K562 (cell line): ENCODE measurements at places on chromosomes 7 and 10. TPM values are rescaled to one million over a fixed set of nuclear protein-coding genes. Genes with fewer than 3 reads are reported as not detected.

The ADD3 gene
- total RNA-seq = 31.7 and 32.3 TPM in 2 replicates

DNA sequence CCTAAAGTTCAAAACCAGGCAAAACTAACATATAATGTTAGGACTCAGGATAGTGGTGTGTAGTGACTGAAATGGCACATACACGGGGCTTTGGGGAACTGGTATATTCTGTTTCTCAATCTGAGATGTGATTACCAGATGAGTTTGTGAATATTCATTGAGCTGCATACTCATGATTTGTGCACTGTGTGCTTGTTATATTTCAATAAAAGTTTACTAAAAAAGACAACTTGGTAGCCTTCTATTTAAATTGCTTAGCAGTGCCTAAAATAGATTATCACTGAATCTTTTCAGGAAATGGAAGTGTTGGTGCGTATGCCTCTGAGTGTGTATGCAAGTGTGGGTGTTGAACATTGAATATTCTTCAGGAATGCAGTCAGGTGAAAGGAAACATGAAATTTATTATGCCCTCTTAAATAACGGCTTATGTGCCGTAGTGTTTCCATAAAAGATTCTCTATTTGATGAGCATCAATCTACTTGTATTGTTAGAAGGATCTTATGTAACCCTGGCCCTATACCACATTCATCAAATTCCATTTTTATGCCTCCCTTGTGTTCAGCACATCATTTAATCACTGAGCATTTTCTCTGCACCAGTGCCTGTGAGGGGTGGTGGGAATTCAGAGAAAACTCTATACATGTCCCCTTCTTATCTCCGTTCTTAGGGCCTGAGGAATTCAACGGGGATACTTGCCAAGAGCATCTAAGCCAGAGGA, 82.6 kb upstream of the AUTS2 start:
- no peak for DNase-seq

- DNase-seq = no peak
Observed at GRCh38 chr7:100676501-100677306, 3.2 kb downstream of the GNB2 start.

GRCh38 chr10:55822096-55822495, 539.0 kb downstream of the ZWINT start:
- DNase-seq = no peak

The TBX20 gene
- not detected in 2 replicates for total RNA-seq

DNA sequence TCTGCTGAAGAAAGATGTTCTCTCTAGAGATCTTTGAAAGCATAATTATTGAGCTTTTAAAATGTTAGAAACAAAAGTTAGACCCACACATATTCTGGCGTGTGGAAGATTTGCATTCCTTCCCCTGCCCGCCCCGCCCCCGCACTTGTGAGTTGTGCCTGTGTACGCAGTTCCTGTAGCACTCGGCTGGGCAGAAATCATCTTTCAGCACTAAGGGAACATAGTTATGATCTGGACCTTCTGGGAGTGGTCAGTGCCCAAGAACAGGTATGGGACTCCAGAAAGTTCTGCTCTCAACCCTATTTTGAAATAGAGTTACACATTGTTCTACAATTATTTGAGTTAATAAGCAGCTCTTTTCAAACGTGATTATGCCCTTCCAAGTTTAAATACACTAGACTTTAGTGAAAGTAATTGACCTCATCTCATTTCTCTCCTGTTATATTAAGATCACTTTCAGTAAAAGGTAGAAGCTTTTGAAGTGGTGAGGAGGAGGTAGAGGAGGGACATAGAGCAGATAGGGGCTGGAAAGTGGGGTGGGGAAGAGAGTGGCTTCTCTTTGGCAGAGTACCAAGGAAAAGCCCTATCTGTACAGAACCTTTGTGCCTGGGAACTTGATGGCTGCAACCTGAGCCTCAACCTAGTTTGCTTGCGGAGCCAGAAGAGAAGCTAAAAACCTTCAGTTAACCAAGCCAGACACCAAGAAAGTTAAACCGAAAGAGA, 5.7 kb downstream of the BLVRA start:
- DNase-seq = peak; percentile 58

GRCh38 chr10:11822026-11822756, 965 bp upstream of the PROSER2 start:
- DNase-seq = no peak

DNA sequence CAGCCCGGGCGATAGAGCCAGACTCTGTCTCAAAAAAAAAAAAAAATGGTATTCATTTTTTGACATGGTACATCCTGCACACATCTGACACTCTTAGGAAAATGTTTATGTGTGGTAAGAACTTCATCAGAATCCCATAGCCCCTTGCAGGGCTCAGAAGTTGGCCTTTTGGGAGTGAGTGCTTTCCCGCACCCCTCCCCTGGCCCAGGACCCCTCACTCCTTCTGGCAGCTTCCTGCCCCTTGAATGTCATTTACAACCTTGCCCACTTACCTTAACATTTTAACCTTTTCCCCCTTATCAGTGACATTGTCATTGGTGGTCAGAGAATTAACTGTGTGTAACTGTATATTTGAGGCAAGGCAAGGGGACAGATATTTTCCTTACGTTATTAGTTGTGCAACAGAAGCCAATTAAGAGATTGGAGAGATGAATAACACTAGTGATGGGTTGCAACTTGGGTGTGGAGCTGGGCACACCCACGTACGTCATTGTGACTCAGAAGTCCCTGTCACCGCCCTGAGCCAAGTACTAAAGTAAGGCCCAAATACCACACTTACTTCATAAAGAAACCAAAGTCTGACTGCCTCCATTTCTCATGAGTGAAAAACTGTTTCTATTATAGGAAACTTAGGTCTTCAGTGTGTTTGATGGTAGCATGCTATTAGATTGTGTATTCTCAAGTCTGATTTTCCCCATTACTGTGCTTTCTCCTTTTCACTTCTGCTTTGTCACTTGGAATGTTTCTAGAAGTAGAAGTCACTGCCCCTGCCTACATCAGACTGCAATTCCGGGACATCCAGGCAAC, 31.6 kb downstream of the OGDH start:
- DNase-seq = peak; percentile 41

The TMEM270 gene
- total RNA-seq = not detected in 2 replicates

The SUN3 gene
- total RNA-seq = not detected in 2 replicates

- no peak for DNase-seq
Observed at GRCh38 chr10:126264102-126265018, 123.9 kb downstream of the ADAM12 start.

The HELLS gene
- 40.8 and 45.7 TPM in 2 replicates for total RNA-seq

DNA sequence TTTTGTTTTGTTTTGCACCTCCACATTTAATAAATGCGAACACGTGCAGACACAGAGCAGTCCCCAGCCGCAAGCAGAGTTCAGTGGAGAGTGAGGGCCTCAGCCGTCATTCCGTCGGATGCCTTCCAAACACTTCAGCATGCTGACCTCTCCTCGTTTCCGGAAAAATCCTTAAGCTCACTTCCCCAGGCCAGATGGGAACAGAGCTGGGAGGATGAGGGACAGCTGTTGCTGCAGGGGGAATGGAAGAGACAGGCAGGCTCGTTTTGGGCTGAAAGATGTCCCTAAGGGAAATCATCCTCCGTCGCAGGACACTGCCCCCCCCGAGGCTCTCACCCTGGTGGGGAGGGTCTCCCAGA, 17.2 kb upstream of the FGFR2 start:
- DNase-seq = no peak

DNA sequence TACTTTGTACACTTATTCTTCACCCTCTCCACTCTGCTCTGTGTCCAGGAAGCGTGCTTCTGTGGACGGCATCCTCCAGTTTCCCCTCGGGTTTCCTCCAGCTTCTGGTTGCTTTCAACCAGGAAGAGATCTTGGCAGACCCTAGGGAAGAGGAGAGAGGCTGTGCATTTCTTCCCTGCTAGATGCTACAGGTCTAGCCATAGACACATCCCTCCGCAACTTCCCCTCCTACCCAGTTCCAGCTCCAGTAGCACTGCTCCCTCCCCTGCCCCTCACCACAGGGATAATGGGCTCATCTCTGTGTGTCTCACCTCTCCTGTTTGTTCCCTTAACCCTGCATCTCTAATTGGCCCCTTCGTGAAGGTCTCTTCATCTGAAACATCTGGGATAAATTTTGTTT, 16.3 kb downstream of the TLL2 start:
- no peak for DNase-seq

GRCh38 chr7:119374436-119374835, 898.5 kb upstream of the KCND2 start:
- DNase-seq = no peak

DNA sequence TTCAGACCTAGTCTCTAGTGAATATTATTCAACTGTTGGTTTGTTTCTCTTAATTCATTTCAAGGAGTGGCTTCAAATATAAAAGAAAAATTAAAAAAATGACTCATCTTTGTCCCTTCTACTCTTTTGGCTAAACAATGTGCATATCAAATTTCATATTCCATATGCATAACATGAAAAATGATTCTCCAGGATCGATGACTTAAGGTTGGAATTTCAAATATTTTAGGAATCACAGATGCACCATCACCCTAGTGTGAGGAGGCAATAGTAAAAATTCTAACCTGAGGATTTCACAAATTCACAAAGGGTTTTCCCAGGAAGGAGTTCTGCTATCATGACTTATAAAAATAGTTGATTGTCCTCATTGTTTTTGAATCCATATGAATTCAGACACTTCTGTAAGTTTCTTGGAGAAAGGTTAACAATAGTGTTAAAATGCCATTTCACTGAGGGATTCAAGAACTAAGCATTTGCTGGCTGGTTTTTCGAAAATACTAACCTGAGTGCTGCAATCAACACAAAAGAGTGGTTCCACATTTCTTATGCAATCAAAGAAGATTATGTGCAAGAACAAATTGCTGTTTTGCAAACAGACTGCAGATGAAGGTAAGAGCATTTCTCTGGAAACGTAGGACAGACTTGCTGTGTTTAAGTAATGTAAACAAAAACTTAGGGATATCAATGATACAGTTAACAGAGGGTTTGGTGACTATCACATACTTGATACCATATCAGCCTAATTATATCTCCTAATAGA, 547.5 kb upstream of the LRRTM3 start:
- no peak for DNase-seq

The TAS2R16 gene
- not detected in 2 replicates for total RNA-seq

- DNase-seq = no peak
Observed at GRCh38 chr10:103676058-103676785, 179.2 kb downstream of the SH3PXD2A start.

The GPRIN2 gene
- total RNA-seq = not detected in 2 replicates

DNA sequence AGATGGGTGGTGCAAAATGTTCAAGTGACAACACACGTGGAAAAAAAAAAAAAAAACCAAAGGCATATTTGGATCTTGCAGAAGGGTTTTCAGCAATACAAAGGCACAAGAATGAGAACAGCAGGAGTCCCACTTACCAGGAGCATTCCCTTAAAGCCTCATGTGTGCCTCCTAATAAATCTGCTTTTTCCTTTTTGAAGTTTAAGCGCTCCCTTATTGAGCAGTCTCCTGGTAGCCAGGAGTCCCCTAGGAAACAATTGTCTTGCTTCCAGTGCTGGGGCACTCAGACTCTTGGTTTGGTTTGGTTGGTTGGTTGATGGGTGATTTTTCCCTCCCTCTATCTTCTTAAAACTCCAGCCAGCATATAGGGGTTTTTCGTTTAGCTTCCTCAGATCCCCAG, 321.8 kb upstream of the NFE2L3 start:
- DNase-seq = no peak

The HOXA7 gene
- not detected in 2 replicates for total RNA-seq

- no peak for DNase-seq
Observed at GRCh38 chr10:29039091-29039490, 249.8 kb upstream of the LYZL1 start.

DNA sequence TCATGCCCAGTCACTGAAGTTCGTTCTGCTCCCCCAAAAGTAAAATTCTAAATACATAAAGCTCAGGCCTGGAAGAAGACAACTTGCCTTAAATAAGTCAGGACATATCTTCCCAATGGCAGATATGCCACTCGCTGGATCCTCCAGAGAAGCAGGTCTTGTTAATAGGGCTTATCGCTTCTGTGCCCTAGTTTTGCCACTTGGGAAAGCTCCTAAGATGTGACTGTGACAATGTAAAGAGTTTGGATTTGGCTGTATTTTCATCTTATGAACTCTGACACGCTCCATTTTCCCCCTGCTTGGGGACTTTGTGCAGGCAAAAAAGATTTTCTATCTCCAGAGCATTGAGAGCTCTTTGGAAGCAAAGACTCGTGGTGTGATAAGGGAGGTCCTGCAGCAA, 279.9 kb downstream of the WDR11 start:
- no peak for DNase-seq

GRCh38 chr7:38833329-38833728, 75.7 kb downstream of the VPS41 start:
- no peak for DNase-seq

The TFAM gene
- 161 and 163 TPM in 2 replicates for total RNA-seq

The WNT16 gene
- total RNA-seq = not detected in 2 replicates

DNA sequence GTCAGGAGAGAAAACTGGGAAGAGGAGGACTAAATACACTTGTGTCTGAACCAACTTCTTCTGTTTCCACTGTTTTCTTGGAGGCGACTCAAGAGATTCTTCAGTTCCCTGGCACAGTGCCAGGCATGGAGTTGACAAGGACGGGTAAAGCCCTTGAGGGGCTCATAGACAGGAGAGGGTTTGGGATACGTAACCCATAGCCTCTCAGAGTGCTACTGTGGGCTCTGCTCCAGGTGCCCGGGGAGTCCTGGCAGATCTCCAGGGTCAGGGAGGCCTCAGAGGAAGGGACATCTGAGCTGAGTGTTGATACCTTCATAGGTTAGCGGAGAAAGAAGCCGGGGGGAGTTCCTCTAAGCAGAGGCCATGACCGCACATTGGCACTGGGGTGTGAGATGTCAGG, 42.0 kb downstream of the GALNT17 start:
- no peak for DNase-seq

DNA sequence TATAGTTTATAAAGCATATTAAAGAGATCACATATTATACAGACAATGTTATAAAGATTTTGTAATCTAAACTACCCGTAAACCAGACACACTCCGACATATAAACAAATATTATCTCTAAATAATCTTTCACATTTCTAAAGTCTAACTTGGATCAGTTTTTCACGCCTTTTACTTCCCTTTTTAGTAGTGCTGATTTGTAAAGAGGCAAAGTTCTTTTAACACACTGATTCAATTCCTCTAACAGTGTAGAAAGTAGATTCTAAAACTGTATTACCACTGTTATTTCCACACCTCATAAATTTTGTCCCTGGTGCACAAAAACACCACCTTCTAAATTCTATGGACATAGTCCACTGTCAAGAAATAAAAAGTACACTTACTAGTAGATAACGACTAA, 230.9 kb downstream of the DOCK4 start:
- DNase-seq = no peak

GRCh38 chr10:71392791-71393781, 3.6 kb upstream of the CDH23 start:
- DNase-seq = no peak

The WNT2 gene
- not detected in 2 replicates for total RNA-seq

DNA sequence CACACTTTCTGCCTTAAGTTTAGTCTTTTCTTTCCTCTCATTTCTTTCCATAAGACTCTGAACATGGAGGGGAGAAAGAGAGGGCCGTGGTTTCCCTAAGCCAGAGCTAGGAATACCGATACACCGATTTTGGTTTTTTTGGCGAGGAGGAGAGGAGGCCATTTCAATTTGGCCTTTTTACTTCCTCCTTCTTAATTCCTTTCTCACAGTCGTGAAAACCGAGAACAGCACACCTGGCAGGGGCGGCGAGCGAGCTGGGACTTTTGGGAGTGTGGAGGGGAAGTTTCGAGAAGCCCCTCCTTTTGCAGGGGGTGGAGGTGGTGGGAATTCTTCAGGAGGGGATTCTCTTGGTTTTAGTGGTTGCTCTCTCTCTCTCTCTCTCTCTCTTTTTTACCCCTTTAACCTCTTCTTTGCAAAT, 6.2 kb downstream of the GATA3 start:
- no peak for DNase-seq

The HOXA11 gene
- not detected in 2 replicates for total RNA-seq

- DNase-seq = no peak
Observed at GRCh38 chr7:22858640-22859561, 36.3 kb upstream of the TOMM7 start.

GRCh38 chr7:116592041-116592355, 67.2 kb downstream of the CAV1 start:
- no peak for DNase-seq
